ENCODE measurements at places on chromosomes 1 and 21. TPM values are rescaled to one million over a fixed set of nuclear protein-coding genes. Genes with fewer than 3 reads are reported as not detected.

DNA sequence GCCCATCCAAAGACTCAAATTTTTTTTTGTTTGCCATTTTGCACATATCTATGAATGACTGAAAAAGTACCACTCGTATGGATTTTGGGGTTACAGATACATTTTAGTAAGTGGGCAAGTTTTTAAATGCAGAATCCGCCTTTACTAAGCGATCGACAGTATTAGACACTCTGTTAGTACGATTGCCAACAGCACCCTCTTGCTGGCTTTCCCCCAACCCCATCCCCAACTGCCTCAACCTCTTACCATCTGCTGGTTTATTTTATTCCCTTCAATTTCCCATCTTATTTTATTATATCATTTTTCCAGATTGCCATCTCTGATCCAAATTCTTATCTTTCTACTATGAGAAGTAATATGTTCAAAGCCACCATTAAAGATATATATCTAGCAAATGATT is 244.8 kb downstream of the LRRIQ3 start:
- no peak for DNase-seq

DNA sequence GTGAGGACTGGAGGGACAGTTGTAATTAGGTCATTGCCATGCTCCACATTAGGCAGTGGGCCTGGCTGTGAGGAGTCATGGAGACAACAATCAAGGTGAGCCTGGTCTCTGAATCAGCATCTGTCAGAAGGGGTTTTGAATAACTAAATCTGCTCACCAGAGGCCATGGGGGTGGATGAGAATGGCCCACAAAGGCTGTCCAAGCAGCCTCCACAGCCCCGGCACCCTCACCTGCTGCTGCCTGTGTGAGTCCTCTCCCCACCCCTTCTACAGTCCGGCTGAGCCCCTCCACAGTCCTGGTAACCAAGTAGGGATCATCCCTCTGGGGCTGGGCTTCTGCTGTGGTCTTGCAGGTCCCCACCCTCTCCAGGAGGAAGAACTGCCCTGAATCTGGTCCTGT is 2.3 kb downstream of the DPT start:
- no peak for DNase-seq

- DNase-seq = no peak
Observed at GRCh38 chr1:71294178-71294577, 213.3 kb upstream of the ZRANB2 start.

DNA sequence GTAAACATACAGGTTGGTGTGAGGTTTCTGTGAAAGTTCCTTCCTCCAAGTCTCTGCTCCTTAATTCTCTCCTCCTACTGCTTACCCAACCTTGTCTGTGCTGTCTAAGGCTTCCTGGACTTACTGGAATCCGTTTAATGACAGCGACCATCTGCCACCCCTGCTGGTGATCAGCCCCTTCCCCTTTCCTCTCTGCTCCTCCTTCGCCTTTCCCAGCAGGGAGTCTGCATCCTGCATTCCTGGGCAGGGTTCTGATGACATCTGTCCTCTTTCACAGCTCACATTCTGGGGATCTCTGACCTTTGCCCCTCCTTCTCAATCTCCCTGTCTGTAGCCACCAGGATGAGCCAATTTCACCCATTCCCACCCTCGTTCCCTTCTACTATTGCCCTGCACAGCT is 66.5 kb downstream of the KIRREL1 start:
- DNase-seq = no peak

DNA sequence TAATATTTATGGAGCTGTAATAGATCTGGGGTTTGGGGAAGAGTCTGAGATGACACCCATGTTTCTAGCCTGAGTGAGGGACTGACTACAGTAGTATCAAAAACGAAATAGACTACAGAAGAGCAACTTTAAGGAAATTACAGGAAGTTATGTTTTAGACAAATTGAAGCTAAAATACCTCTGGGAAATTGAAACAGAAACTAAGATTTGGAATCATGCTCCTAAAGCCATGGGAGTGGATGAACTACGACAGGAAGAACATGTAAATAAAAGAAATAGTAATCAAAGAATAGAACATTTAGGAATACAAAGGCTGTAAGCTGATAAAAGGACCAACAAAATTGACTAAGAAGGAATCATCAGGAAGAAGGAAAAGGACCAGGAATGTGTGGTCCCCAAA is 68.9 kb downstream of the KIAA0319L start:
- no peak for DNase-seq

GRCh38 chr1:205775717-205776056 is 405 bp upstream of the RAB29 start:
- DNase-seq = no peak

- no peak for DNase-seq
Observed at GRCh38 chr1:231882790-231883189, 256.2 kb downstream of the DISC1 start.

DNA sequence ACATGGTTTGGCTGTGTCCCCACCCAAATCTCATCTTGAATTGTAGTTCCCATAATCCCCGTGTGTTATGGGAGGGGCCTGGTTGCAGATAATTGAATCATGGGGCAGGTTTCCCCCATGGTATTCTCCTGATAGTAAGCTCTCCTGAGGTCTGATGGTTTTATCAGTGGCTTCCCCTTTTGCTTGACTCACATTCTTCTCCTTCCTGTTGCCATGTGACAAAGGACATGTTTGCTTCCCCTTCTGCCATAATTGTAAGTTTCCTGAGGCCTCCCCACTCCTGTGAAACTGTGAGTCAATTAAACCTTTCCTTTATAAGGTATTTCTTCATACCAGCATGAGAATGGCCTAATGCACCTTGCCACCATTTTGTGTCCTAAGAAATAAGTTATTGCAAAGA is 415.0 kb downstream of the COL11A1 start:
- no peak for DNase-seq

DNA sequence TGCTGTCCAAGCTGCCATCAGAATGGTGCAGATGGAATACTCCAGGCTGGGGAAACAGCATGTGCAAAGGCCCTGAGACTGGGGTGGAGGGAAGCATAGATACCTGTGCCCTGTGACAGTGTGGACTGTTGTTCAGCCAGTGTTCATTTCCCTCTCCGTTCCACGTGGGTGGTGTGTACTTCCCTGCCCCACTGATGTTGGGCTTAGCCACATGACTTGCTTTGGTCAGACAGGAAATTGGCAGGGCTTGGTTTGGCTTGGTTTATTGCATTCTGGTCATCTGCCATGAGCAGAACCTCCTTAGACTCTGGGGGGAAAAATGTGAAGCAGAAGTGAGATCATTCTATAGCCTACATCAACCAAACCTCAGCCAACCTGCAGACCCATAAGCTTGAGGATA is 102.4 kb upstream of the IGSF21 start:
- DNase-seq = no peak

DNA sequence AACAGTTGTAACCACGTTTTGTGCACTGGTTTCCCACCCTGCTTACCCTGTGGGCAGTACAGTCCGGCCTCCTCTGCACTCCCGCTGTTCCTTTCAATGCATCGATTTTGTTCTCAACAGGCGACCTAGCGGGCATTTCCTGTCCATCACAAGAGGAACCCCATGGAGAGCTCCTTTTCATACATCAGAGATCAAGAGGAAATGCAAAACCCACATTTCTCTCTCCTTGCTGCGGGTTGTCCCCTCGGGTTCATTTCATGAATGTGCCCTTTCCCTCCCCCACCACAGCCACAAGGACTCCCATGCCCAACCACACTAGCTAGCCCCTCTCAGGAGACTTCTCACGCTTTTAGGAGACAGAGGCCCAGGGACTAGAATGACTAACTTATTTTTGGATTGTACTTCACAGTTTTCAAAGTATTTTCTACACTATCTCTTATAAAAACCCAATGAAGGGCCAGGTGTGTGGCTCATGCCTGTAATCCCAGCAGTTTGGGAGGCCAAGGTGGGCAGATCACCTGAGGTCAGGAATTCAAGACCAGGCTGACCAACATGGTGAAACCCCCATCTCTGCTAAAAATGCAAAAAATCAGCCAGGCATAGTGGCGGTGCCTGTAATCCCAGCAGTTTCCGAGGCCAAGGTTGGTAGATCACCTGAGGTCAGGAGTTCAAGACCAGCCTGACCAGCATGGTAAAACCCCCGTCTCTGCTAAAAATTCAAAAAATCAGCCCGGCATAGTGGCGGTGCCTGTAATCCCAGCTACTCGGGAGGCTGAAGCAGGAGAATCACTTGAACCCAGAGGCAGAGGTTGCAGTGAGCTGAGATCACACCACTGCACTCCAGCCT is 18.4 kb downstream of the ATP1A4 start:
- no peak for DNase-seq

DNA sequence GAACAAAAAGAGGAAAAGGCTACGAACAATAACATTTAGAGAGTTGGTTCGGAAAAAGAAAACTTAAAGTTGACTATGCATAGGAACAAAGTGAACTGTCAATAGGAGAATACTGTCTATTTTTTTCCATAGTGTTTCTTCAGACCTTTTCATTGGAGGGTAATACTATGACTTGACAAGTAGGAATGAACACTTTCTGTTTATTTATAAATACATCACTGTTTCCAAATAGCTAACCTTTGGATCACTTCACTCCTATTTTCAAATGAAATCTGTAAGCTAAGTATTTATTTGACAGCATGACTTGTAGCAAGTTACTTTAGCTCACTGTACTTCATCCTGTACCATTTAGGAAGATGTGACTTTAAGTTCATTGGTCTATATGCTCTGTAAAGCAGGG is 221.3 kb downstream of the COL24A1 start:
- DNase-seq = no peak

- no peak for DNase-seq
Observed at GRCh38 chr21:28587748-28588147, 404.9 kb downstream of the LTN1 start.

DNA sequence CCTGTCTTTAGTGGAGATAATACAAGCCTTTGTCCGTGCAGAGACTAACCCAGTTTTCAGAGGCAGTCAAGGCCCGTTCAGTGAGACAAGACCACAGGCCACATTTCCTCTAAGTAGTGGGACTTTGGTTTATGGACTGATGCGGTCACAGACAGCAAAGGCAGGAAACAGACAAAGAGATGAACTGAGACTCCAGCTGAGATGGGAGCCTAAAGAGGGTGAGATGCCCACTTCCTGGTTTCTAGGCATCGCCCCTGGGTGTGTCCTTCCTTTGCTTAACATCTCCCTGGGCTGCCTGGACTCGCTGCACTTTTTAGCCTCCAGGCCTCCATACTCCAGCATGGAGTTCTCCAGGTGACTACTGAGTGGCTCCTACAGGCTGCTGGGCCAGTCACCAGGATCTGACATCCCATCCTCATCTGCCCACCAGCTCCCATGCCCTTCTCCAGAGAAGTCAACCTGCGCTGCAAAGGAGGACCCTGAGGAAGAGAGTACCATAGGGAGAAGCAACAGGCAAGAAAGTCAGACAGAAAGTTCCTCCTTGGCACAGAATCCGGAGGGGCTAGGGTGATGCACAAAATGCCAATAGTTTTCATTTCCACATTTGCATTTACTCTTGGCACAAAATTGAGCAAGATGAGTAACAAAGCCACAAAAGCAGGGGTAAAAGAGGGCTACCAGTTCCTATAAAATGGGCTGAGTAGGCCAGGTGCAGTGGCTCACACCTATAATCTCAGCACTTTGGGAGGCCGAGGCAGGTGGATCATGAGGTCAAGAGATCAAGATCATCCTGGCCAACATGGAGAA is 15.1 kb downstream of the THEMIS2 start:
- DNase-seq = no peak

DNA sequence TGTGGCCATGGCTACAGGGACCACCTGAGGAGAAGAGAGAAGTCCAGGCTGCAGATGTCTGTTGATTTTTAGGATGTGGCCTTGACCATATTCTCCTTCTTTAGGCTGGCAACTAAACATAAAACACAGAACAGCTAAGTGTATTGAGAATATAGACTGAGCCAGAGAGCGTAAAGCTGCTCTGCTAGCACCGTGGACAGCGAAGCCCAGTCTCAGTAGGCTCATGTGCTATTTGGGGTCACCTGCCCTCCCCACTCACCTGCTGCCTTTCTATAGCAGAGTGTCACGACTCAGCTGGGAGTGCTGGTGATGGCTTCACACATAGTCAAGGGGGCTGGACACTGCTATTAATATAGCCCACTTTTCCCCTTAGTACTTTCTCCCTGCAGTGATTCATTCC is 278.5 kb downstream of the KCNH1 start:
- no peak for DNase-seq

- DNase-seq = no peak
Observed at GRCh38 chr1:32241001-32241763, 5.8 kb upstream of the FAM167B start.

DNA sequence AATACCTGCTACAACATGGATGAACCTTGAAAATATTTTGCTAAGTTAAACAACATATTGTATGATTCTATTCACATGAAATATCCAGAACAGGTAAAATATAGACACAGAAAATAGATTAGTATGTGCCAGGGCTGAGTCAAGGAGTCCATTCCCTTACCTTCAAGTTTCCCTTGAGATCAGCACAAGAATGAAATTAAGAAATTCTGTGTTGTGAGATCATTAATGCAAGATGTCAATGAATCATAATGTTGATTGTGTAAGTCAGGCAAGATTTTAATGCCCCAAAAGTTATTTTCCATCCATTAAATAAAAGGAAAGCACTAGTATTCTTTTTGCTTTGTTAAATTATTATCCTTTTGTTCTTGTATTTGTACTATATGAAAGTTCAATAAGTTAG is 139.4 kb downstream of the MRPL39 start:
- no peak for DNase-seq

GUCA2A gene
- polyA plus RNA-seq = not detected

LENEP gene
- not detected for polyA plus RNA-seq

KCNJ15 gene
- 0.16 TPM for polyA plus RNA-seq

PLPP3 gene
- 95.5 TPM for polyA plus RNA-seq

TLCD4 gene
- 12.7 TPM for polyA plus RNA-seq

HEYL gene
- polyA plus RNA-seq = 50.6 TPM

KLHDC7A gene
- polyA plus RNA-seq = not detected

COL8A2 gene
- 8.9 TPM for polyA plus RNA-seq

GOLT1A gene
- not detected for polyA plus RNA-seq

MTF1 gene
- polyA plus RNA-seq = 5.6 TPM

OR2AK2 gene
- not detected for polyA plus RNA-seq

CHD5 gene
- polyA plus RNA-seq = 0.14 TPM

PI4KB gene
- polyA plus RNA-seq = 54.9 TPM

Data from forelimb muscle (tissue), 1 donor.